ENCODE measurements at places on chromosomes 4 and X.

GRCh38 chr4:42646013-42646784, 10.7 kb downstream of the ATP8A1 start:
- DNase-seq: no peak

DNA sequence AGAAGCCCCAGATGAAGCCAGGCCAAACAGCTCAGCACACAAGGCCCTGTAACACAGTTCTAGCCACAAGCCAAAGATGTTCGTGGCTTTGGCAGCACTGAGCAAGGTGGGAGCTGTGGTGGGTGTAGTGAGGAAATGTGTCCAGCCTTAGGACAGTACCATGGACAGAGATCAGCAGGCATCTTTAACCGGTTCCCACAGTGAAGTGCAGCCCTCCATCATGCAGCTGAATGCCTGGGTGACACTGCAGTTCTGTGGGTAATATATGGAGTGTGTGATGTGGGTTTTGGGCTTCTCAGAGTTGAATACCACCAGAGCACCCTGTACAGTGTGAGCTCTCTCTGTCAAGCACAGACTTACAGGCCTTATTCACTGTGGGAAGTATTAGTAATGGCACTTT, 6.0 kb upstream of the NEXMIF start:
- DNase-seq: no peak

GRCh38 chrX:31092476-31092875, 20.6 kb upstream of the FTHL17 start:
- no peak for DNase-seq

GRCh38 chr4:107624024-107624423, 96.0 kb downstream of the PAPSS1 start:
- no peak for DNase-seq

DNA sequence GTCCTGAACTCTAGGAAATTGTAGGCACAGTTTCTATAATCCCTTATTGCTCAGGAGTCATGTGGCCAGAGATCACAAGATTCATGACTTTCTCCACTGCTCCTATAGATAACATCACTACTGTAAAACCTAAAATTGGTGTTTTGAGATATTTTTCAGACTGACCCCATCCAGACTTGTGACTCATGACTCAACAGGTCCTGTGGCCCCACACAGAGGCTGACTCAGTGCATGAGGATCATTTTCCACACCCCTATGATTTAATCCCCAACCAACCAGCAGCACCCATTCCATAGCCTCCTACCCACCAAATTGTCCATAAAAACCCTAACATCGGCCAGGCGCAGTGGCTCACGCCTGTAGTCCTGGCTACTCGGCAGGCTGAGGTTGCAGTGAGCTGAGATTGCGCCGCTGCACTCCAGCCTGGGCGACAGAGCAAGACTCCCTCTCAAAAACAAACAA, 13.2 kb upstream of the XIAP start:
- no peak for DNase-seq

GRCh38 chrX:1466971-1467561, 14.4 kb upstream of the ASMTL start:
- peak; percentile 68 for DNase-seq

GRCh38 chr4:76658231-76659102, 223.4 kb downstream of the SHROOM3 start:
- DNase-seq: no peak

GRCh38 chrX:31845003-31845402, 773.2 kb upstream of the FTHL17 start:
- DNase-seq: no peak

GRCh38 chr4:37490391-37491347, 195.5 kb downstream of the RELL1 start:
- DNase-seq: no peak

- DNase-seq: peak; percentile 72
These were observed at the start of gene DOCK11 for GRCh38 chrX:118495061-118495921. TSS of gene DOCK11 (plus strand) at chrX:118495815. CDS start at chrX:118495972, 157 bp downstream.

DNA sequence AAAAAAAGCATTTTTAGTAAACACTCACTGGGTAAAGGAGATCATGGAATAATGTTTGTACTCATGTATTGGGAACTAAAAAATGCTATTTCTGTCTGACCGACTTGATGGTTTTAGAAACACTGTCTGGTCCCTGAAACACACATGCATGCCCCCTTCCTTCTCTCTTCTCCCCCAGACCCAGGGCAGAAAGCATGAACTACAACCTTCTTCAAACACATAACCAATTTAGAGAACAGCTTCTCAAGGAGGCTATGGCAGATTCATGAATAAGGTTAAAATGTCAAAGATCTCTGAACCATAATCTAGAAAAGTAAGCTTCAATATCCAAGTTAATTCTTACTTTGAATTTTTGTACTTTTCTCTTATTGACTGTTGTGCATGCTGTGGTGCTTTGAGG, 6.0 kb downstream of the CCNA2 start:
- no peak for DNase-seq

DNA sequence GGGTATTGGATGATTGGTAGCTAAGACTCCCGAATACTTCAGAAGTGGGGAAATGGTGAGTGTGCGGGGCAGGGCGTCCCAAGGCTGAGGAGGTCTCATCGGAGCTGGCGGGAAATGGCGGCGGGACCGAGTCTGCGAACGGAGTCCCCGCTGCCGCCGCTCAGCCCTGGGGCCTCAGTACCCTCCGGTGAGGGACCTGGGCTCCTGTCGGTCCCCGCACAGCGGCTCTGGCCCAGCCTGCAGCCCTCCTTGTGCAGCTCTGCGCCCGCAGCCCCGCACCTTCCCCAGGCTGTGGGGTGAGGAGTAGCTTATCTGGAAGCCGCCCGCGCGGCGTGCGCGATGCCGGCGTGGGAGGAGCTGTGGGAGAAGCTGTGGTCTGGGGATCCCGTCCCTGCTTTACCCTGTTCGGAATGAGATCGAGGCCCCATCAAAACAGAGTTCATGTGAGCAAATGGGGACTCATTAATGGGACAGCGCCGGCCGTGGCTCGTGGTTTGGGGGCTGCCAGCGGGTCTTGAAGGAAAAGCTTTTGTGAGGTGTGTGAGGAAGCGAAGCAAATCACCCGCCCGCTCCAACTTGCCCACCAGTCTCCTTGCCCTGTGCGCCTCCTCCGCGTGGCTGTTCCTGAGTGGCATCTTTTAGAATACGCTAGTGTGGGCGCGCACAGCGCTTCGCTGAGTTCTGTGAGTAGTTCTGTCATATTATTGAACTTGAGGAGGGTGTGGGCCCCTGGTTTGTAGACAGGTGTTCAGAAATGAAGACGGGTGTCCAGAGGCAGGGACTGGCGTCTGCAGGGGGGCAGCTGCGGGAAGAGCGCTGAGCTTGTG, 531 bp downstream of the ZNF141 start:
- DNase-seq: peak; percentile 55

- no peak for DNase-seq
These were observed 253.2 kb upstream of the AR start for GRCh38 chrX:67290489-67291220.

GRCh38 chrX:12978205-12979025, 3.5 kb downstream of the TMSB4X start:
- peak; percentile 69 for DNase-seq

GRCh38 chr4:4384837-4385236, 2.1 kb upstream of the NSG1 start:
- DNase-seq: no peak

- DNase-seq: no peak
These were observed 25.4 kb downstream of the ELOVL6 start for GRCh38 chr4:110172972-110173371.

- no peak for DNase-seq
These were observed 19.5 kb downstream of the ZNF518B start for GRCh38 chr4:10437735-10438134.

GRCh38 chr4:166493924-166494345, 620.9 kb downstream of the TLL1 start:
- no peak for DNase-seq

GRCh38 chr4:185998791-185999190, 70.2 kb upstream of the TLR3 start:
- no peak for DNase-seq

DNA sequence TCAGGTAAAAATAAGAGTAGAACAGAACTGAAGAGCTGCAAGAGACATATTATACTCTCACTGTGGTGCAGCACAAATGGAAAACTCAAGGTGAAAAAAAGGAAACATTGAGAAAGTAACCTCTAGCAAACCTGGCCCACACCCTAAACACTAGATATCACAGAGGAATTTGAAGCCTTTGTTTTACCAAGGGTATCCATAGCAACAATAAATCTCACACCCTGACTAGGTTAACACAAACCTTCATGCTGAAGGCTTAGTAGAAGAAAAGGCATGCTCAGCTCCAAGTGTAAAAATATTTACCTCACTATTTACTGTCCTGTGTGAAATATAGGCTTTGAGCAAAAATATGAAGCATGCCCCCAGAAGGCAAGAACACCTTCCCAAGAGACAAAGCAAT, 61.9 kb upstream of the TAB3 start:
- DNase-seq: no peak

- DNase-seq: no peak
These were observed 2.2 kb downstream of the SORCS2 start for GRCh38 chr4:7194251-7195140.
